ENCODE measurements at places on chromosomes 1 and 21.

- DNase-seq: peak; percentile 48
These were observed 10.9 kb downstream of the C1orf216 start for GRCh38 chr1:35707601-35708440.

DNA sequence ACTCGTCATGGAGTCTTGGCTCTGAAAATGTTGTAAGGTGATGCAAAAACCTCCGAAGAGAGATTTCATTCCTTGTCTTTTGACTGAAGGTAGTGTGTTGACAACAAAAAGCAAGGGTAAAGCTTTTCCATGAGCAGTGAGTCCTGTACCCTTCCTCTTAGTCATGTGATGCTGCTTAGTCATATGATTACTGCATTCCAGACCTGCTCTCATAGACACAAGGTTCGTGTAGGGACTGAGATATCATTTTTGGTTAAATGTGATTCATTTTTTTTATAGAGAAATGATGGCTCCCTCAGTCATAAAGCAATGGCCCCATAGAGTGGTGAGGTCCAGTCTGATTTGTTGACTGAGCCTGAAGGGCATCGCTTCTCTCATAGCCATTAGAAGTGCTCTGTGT lies 9.2 kb downstream of the KCNJ6 start:
- no peak for DNase-seq

GRCh38 chr1:113811156-113811887 lies 954 bp downstream of the RSBN1 start:
- DNase-seq: no peak

DNA sequence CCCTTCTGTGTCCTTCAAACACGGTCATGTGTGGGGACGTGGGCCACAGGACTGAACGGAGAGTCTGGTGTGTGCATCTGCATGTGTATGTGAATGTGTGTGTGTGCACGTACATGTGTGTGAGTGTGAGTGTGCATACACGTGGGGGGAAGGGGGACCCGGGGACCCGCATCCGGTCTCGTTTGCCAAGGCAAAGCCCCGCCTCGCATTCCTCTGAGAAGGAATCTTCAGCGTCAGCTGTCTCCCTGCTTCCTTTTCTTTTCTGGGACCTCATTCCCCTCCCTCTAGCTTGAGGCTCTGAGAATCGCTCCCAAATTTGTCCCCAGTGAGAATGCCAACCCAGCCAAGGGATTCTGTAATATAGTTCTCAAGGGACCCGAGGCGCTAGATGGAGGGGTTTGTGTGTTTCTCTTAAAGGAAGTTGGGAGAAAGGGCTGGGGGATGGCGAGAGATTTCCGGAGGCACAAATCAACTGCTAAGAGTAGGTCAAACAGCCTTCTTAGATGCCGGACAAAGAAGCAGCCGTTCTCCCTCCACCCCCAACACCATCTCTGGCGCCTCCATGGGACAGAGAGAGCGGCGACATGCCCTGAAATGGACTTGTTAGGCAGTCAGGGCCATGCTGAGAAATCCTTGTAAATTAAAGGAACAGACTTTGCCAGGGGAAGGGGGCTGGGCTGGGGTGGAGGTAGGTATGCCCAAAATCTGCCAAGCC lies 6.6 kb downstream of the IFFO2 start:
- no peak for DNase-seq

DNA sequence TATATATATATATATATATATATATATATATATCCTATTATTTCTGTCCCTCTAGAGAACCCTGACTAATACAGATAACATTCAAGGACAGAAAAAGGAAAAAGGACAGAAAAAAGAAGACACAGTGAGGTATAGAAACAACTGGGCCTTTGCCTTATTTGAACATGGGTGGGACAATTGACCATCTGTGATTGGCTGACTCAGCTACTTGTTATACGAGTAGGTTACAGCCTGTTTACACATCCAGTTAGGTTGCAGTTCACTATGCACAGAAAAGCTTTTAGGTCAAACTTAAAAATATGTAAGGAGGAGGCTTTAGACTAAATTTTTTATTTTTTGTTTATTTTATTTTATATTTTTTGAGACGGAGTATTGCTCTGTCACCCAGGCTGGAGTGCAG lies 39.8 kb upstream of the RGS8 start:
- no peak for DNase-seq

- DNase-seq: no peak
These were observed 56.9 kb downstream of the ODF2L start for GRCh38 chr1:86339014-86339812.

- no peak for DNase-seq
These were observed 22.6 kb upstream of the UAP1 start for GRCh38 chr1:162538815-162539431.

GRCh38 chr1:184399192-184399847 lies 12.5 kb downstream of the C1orf21 start:
- no peak for DNase-seq

- no peak for DNase-seq
These were observed 158.0 kb downstream of the TGFB2 start for GRCh38 chr1:218503102-218503501.

GRCh38 chr1:39214998-39215873 lies 10.7 kb downstream of the MACF1 start:
- DNase-seq: peak; percentile 30

DNA sequence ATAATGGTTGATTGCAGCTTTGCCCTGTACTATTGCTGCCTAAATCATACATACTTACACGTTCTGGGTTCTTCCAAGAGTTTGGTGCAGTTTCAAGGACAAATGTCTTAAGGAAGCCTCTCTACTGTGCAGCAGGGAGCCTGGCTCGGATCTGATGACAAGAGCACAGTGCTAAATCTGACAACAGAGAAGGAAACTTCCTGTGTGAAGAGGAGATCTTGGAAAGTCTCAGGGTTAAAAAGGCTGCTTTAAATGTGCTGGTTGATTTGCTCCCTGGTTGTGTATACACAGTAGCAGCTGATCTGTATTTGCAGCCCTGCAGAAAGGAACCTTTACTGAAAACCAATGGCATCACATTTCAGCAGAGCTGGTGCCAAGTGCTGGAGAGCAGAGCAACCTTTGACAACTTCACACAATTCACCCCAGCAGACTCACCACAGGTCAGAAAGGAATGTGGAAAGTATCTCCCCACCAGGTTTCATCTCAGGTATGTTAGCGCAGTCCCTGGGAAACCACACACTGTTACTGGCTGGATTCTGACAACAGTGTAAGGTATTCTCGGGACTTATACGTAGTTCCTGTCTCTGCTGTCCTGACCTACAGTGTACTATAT lies 355.0 kb upstream of the ESRRG start:
- DNase-seq: no peak

GRCh38 chr1:229661022-229661877 lies 35.2 kb downstream of the URB2 start:
- peak; percentile 81 for DNase-seq

DNA sequence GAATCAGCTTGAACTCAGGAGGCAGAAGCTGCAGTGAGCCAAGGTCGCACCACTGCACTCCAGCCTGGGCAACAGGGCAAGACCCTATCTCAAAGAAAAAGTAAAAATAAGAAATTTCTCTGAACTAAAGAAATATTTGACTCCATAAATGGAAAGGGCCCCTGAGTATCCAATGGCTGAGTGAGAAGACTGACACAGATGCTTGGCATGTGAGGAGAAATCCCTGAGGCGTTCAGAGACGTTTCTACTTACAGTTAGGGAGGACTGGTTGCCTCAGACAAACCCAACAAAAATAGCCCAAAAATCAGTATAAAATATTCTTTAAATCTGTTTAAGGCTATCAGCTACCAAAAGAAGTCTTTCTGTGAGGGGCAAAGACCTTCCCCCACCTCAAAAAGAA lies 3.0 kb upstream of the SUMO3 start:
- DNase-seq: no peak

DNA sequence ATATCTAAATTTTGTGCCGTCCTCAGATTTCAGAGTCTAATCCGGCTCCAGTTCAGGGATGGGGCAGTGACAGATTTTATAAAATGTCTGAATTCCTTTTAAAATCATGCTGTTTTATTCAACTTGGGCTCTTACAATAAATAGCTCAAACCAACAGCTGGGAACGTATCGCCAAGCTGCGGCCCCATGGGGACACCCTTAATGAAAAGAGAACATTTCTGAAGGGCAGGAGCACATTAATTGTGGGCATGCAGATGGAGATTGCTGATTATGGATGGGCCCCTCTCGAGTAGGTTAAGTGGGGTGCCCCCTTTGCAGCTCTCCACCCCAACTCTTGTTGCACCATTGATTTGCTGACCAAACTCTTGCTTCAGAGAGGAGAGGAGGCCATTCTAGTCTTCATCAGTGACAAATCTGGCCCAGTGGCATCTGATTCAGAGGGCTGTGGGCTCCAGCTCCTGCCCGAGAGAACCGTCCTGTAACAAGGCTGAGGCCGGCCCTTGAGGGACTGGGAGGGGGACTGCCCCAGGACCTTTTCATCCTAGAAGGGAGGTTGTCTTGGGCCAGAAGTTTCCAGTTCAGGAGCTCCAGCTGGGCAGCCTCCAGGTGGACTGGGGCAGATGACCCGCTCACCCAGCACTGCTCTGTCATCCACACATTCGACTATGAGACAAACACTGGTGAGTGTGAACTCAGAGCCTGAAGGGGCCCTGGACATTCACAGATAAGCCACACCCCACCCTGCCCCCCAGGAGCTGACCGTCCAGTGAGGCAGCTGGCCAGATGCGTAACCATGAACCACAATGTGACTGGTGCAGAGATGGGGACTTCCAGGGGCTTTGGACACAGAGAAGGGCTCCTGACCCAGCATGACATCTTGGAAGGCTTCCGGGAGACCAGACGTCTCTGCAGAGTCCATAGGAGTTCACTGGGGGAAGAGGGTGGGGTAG lies 55.1 kb upstream of the TMEM51 start:
- no peak for DNase-seq

DNA sequence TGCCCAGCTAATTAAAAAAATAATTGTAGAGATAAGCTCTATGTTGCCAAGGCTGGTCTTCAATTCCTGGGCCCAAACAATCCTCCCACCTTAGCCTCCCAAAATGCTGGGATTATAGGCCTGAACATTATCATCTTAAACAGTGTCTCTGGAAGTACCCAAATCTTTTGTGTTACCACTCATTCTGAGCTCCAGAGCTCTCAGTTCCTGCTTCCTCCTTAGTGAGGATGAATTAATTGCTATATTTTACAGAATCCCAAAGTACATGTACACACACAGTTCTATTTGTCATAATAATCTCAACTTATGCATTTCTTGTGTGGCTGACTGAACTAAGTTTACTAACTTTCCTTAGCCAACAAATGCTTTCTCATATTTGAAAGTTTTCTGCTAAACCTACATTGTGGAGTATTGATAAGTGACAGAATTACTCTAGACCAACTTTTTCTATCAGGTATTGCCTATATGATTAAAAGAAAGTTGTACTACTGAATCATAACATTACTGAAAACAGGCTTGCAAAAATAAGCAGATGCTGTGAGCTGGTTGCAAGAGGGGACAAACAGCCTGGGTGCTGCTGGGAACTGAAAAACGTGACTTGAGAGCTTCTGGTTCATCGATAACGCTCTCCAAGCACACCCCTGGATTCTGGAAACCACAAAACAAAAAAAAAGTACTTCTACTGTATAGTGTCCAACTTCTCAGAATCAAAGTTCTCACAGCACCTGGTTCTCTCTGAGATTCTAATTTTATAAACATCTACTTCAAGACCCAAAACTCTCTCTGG lies 15.3 kb downstream of the VAV3 start:
- DNase-seq: no peak

GRCh38 chr1:14441302-14441741 lies 157.2 kb upstream of the KAZN start:
- DNase-seq: no peak

DNA sequence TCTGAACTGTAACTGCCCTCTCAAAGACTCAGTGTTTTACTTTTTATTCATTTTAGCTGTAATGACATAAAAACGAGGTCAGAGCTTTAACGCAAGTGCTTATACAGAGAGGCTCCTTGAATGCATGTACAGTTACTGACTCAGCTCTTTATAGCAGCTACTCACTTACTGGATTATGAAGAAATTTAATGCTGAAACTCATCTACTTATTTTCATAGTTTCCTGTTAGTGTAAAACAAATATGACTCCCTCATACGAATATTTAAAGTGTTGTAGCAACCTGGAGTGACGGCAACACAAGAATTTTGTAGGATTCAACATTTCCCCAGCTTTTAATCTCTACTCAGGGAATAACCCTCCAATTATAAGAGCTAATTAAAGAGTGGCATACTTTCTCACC lies 32.7 kb downstream of the ADSS2 start:
- no peak for DNase-seq

DNA sequence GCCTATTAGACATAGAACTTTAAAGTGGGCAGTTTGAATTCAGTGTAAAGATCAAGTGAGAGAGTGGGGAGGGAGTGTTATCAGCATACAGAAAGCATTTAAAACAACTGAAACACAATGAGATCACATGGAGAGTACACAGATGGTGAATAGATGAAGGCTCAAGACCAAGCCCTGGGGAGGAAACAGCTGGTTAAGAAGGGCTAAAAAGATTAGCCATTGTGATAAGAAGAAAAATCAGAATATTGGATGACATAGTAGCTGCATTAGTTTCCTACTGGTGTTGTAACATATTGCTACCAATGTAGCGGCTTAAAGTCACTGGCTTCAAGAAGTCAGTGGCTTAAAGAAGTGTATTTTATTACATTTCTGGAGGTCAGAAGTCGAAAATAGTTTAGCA lies 443.4 kb upstream of the RGS18 start:
- DNase-seq: no peak

DNA sequence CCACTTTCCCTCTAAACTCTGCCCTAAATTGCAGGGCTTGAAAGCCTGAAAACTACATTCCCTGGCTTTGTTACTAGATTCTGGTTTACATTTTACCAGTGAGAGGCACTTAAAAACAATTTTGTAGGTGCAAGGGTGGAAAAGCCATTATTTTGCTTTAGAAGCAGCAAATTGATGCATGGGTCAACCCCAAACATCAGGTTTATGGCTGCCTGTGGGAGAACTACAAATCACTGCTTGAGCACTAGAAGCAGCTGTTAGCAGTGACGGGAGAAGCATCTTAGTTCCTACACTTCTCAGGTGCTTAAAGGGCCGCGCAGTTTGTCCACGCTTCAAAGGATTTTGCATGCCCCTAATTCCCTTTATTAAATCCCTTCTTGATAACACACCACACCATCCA lies 417.2 kb downstream of the PCP4 start:
- no peak for DNase-seq

DNA sequence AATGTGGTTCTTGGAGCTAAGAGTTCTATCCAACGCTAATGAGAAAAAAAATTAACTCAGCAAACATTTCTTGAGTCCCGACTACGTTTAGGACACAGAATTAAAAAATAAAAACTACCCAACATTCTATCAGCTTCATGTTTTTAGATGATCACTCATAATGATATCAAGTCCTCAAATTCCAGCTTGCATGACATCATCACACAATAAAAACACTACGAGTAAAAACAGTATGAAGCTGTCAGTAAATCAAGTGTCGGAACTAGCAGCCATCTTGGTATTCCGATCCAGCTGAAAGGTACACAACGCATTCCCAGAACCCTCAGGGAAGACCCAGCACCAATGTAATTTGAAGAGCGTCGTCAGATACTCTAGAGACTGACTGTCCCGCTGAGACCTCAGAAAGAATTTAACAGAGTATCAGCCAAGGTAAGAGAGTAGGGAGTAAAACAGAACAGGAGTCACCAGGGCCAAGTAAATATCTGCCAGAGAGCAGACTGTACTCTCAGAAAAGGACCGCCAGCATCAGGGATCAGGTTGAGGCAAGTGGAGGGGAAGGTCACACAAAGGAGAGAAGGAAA lies 57.0 kb downstream of the NRIP1 start:
- no peak for DNase-seq

GRCh38 chr1:40057310-40058030 lies 16.9 kb downstream of the CAP1 start:
- no peak for DNase-seq

Measured in CD4-positive, alpha-beta T cell (primary cell).